ENCODE measurements at places on chromosomes 12 and 14.

GRCh38 chr14:55749946-55750345 is 169.9 kb downstream of the KTN1 start:
- no peak for DNase-seq

- no peak for DNase-seq
Observed at GRCh38 chr12:81339071-81339470, 261.2 kb downstream of the ACSS3 start.

GRCh38 chr12:59578254-59578653 is 17.6 kb upstream of the SLC16A7 start:
- no peak for DNase-seq

GRCh38 chr12:33476058-33476457 is 36.4 kb upstream of the SYT10 start:
- no peak for DNase-seq

DNA sequence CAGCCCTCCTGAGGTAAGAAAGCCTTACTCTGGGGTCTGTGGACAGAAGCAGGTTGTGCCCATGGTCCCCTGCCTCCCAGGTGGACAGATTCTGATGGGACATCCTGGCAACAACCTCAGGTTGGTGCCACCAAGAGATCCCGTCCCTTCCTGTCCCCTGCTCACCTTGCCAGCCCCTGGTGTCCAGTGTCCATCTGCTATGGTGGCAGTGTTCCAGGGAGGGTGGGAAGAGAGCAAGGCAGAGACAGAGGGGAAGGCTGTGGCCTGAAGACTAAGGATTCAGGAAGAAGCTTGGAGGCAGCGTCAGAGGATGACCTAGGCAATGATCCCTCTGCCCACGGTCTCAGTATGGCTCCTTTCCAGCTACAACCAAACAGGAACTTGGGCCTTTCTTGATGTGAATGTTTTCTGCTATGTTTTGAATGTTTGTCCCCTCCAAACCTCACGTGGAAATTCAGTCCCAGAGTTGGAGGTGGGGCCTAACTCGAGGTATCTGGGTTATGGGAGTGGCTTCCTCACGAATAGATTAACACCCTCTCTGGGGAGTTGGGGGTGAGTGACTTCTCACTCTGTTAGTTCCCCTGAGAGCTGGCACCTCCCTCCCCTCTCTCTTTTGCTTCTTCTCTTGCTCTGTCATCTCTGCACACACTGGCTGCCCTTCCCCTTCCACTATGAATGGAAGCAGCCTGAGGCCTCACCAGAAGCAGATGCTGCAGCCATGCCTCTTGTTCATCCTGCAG is 26.9 kb downstream of the IQSEC3 start:
- no peak for DNase-seq

GRCh38 chr14:55389330-55389729 is 22.3 kb downstream of the ATG14 start:
- no peak for DNase-seq

DNA sequence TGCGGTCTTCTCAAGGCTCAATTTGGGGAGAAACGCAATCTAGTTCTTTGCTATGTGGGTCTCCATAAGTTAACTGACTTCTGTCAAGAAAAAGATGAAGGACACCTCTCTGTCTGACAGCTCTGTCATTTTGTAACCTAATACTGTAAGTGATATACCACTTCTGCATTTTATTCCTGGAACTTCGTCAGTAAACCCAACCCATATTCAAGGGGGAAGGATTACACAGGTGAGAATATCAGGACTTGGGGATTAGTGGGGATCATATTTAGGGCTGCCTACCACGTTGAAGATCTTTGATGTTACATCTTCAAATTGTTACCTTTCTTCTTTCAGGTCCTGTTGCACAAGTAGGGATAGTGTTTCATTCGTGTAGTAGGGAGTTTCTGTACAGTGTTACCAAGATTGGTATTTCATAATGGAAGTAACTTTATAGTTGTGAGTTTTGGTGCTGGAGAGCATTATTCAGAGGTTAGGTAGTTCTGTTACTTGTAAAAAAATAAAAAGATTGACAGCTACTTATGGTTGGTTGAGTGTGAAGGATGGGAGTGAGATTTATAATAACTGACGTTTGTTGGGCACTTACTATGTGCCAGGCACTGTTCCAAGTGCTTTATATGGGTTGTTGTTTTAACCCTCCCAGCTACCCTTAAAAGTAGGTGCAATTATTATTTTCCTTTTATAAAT is 1.6 kb downstream of the TMEM260 start:
- no peak for DNase-seq

GRCh38 chr12:3101309-3102024 is 24.3 kb downstream of the TSPAN9 start:
- no peak for DNase-seq

GRCh38 chr12:1041478-1041877 is 50.5 kb downstream of the ERC1 start:
- DNase-seq = no peak
